DMS79 treated with DMSO at 0.1 percent for 48 hours (cell line): ENCODE measurements at places on chromosomes 2 and 18.

- no peak for DNase-seq
Measured at GRCh38 chr18:58895385-58895784, 30.7 kb downstream of the ZNF532 start.

- DNase-seq, result peak; percentile 69
Measured at GRCh38 chr2:205766779-205767359, 84.6 kb downstream of the NRP2 start.

DNA sequence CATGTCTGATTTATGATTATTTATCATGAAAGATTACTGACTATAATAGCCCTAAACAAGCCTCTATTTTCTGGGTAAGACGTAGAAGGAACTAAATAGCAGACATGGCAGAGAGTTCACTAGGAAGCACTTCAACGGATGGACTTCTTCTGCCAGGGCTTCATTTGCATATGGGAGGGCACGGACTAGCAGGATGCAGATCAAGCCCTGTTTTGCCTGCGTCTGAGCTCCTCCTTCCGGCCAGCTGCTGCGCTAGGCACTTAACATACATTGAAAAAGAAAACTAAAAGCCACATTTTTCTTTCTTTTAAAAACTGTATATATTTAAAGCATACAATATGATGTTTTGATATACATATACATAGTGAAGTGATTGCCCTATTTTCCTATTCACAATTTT is 340.0 kb upstream of the MEX3C start:
- DNase-seq, result no peak

- DNase-seq, result no peak
Measured at GRCh38 chr2:113200736-113201490, 27.1 kb downstream of the PSD4 start.

DNA sequence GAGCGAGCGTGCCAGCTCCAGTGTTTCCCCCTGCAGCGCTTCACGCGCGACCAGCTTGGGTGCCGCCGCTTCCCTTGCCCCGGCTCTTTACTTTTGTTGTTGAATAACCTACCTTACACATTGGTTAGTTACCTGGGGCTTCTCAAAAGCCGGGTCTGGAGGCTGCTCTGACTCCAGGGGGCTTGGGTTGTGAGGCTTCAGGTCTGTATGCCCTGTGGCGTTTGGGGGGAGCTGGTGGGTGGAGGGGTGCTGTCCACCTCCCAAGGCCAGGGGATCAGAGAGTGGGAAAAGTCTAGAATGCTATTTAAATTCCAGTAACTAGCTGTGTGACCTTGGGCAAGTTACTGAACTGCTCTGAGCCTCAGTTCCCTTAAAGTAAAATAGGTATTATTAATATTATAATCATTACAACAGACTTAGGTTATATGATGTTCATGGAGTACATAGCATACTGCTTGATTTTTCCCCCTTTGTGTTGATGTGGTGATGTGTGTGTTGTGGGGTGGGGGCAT is 770 bp downstream of the LYPD6B start:
- DNase-seq, result no peak
